ENCODE measurements at places on chromosomes 7 and 10.

DNA sequence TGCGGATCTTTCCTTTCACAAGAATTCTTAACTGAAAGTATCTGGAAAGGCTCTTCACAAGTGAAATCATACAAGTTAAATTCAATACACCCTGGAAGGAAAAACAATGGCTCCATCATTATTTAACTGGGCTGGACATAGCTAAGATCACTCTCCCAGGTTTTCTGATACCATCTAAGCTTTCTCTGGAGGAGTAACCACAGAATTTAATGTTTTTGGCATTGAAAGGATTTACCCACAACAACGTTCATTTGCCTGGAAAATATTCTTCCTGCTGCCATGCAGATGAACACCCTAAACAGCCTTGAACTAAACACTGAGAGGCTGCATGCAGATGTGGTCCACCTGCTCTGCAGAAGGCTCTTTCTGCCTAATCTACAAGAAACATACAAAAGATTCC, 4.3 kb downstream of the NEBL start:
- DNase-seq = no peak

GRCh38 chr10:107498983-107499382, 334.5 kb upstream of the SORCS1 start:
- DNase-seq = no peak

- DNase-seq = no peak
Observed at GRCh38 chr10:51119441-51119840, 45.2 kb downstream of the PRKG1 start.

- DNase-seq = no peak
Observed at GRCh38 chr7:167976-168791, 24.2 kb upstream of the FAM20C start.

- DNase-seq = no peak
Observed at GRCh38 chr10:64112701-64113355, 591.6 kb downstream of the REEP3 start.

- no peak for DNase-seq
Observed at GRCh38 chr10:97633921-97634320, 621 bp upstream of the MORN4 start.

- no peak for DNase-seq
Observed at GRCh38 chr10:62377026-62377415, 2.9 kb downstream of the ZNF365 start.

GRCh38 chr10:5480162-5480941, 19.0 kb downstream of the CALML5 start:
- DNase-seq = no peak

GRCh38 chr7:98591926-98592325, 25.2 kb upstream of the NPTX2 start:
- DNase-seq = no peak

GRCh38 chr7:155846156-155846555, 33.9 kb upstream of the SHH start:
- DNase-seq = no peak

DNA sequence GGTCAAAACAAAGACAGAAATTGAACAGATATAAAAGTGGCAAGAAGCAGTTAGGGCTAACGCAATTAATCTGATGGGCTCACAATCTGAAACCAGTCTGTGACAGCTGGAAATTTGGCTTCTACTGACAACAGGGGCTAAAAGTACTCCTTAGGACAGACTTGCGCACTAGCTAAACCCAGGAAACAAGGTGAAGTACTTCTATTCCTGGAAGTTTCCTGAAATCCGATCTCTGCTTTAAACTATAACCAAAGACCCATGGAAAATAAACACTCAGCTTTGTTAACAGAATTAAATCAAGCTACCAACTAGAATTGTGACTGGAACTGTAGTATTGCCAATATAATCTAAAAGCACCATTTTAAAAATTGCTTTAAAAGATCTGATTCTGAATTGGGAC, 520.2 kb upstream of the ZWINT start:
- peak; percentile 35 for DNase-seq

GRCh38 chr10:65033957-65034356, 1512.8 kb downstream of the REEP3 start:
- no peak for DNase-seq

- DNase-seq = no peak
Observed at GRCh38 chr7:18499407-18500177, 4.0 kb downstream of the HDAC9 start.

DNA sequence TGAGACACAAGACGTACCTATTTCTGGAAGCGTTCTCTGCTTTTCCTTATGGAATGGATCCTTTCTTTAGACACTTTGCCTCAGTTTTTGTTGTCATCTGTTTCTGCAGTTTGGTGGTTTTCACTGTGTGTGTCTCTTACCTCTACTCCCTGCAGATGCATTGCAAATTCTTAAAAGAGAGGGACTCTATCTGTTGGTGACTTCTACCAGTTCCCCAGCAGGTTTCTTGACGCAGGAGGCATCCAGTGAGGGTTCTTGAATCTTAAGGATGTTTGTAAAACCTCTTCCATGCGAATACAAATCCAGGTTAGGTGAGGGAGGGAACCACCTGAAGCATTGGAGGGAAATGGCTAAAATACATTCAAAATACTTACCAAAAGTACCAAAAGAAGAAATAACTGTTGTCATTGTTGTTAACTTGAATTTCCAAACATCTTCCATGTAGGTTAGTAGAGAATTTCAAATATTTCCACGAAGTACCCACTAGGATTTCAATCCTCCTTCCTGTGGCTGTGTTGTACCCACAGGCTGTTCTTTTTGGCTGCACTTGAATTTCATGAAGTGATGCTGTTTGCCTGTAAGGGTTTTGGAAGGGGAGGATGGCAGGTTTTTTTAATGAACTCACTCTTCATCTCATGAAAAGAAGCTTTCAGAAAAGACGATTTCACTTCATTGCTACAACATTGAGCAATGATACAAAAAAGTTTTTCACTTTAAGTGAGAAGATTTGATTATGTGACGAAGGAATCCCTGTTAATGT, 32.2 kb downstream of the PLXDC2 start:
- no peak for DNase-seq

DNA sequence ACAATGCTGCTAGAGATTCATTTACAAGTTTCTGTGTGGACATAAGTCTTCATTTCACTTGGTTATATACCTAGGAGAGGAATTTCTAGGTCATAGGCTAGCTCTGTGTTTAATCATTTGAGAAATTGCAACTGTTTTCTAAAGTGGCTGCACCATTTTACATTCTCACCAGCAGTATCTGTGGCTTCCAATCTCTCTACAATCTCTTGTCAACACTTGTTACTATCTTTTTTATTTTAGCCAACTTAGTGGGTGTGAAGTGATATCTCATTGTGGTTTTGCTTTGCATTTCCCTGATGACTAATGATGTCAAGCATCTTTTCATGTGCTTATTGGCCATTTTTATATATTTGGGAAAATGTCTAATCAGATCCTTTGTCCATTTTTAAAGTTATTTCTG, 53.0 kb upstream of the DRGX start:
- DNase-seq = no peak

DNA sequence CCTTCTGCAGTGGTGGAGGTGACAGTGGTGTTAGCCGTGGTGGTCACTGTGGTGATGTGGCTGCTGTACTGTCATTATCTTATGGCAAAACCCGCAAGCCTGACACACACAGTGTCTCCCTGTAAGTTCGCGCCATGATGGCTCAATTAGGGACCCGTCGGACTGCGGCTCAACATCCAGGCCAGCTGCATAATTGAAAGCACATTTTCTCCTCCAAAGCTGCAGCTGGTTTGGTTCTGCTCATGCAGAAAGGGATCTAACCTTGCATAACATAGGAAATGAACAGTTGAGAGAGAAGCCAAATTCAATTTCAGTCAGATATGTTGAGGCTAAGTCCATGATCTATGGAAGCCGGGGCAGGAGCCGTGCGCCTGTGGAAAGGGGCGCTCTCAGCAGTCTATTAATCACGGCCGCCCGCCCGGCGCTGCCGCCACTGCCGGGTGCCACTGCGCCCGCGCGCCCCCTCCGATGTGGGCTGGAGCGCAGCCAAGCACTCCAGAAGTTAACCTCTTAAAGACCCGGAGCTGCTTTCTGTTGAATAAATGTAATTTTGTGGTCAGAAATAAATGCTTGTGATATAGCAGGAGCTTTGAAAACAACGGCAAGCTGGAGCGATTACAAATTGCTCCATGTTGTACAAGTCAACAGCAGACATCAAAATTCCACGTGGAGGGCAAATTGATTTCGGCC, 227.7 kb downstream of the CUX1 start:
- DNase-seq = peak; percentile 91

DNA sequence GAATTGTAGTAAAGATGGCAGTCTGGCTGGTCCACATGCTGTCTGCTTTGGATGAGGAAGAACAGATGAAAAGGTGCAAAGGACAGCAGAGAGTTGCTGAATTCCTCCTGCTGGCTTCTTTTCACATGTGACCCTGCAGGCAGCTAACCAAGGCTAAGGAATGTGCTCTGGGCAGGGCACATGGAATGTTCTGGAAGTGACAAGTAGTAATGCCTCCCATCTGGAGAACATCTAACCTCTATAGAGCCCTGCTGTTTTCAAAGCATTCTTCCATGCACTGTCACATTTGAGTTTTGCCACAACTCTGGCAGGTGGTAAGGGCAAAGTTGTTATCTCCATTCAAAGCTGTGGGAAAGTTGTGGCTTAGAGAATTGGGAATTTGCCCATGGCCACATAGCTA, 208.8 kb downstream of the STK31 start:
- DNase-seq = no peak

DNA sequence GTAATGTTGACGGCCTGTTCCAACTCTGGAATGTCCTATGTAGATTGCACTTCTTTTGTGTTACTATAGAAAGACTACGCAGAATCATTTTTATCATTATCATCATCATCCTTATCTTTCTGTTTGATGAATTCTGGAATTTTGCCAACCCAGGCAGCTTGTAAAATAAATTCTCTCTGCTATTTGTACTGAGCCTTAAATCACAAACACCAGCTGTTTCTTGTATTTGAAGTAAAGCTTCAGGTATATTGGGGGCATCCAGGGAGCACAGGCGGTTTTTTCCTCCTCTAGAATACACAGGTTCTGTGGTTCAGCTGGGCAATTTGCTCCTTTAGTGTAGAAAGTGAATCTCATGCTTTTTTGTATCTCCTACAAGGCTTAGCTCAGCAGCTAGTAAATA, 14.9 kb upstream of the CPA5 start:
- DNase-seq = no peak

- DNase-seq = no peak
Observed at GRCh38 chr7:111832174-111832573, 269.9 kb upstream of the IMMP2L start.

GRCh38 chr10:12067336-12067735, 1.4 kb upstream of the DHTKD1 start:
- DNase-seq = no peak

GRCh38 chr7:101814991-101815825, 2.2 kb upstream of the CUX1 start:
- no peak for DNase-seq

GRCh38 chr7:97167176-97167575, 49.7 kb downstream of the SDHAF3 start:
- no peak for DNase-seq

DNA sequence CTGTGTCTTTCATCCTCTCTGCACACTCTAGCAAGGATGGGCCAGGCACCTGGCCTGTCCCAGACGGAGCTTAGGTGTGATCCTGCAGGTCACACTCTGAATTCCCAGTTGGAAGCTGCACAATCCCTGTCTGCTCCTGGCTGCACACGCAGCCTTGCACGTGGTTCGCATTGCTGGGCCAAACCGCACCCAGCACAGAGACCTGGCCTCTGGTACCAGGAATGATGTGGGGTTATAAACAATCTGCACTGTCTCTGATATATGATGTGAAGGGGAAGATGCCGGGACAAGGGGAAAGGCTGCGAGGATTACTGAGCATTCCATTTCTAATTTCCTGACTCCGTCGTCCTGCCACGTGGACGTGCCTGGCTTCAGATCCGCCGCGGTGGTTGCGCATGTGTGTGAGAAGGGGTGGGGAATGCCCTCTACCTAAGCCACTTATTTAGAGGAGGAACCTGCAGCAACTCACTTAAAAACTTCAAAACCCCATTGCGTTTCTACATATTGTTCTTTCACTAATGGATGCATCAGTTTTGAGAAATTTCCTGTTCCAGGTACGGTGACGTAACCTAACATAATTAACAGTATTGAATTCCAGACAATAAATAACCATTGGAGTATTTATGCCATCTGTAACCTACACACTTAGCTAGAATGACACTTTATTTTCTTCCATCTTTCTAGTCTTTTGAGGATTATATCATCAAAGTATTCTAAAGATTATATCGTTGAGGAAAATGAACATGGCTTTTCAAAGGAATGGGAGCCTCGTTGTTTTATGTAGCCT, 559.7 kb upstream of the MGMT start:
- DNase-seq = no peak

DNA sequence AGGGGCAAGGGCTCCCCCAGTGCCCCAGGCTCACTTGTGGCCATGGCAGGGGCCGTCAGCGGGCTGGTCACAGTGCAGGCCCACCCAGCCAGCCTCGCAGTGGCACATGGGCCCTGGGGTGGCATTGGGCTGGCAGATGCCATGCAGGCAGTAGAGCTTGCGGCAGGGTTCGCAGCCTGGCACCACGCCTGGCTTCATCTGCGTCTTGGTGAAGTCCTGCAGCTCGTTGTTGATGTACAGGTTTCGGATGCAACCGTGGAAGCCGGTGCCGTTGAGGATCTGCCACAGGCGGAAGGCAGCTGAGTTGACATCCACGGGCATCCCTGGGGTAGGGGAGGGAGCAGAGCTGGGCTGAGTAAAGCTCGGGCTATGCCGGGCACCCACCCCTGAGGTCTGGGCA, 170.6 kb downstream of the LCOR start:
- no peak for DNase-seq

DNA sequence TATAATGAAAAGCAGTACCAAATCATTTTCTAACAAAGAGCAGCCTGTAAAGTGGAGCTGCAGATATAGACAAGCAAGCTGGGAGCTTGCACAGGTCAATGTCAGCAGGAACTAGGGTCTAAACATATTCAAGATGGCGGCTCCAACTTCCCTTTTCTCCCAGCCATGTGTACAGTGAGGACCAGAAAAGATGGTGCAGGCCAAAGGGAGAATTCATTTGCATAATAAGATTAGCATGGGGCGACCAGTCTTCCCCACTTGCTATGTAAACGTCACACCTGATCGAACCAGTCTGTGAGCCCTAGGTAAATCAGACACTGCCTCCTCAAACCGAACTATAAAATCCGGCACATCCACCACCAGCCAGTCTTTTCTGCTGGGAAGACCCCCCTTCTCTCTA, 4.4 kb upstream of the RAPGEF5 start:
- DNase-seq = no peak

GRCh38 chr7:66542049-66542448, 86.6 kb upstream of the KCTD7 start:
- DNase-seq = no peak

DNA sequence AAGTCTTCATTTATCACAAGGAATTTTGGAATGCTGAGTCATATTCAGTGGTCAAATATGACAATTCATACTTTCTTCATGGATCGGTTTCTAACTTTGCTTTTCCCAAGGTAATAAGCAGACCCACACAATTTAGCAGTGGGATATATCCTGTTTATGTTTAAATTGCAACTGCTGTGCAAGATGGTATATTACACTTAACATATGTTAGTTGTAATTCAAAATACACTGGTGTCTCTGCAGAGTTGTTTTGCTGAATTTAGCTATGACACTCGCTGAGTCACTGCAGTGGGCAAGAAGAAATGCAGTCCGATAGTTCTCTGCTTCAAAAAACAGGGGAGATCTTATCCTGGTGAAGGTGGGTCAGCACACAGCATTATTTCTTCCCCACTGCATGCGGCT, 194.8 kb upstream of the PTN start:
- no peak for DNase-seq
